GM19239 (cell line): ENCODE measurements at places on chromosomes 1 and 21.

GRCh38 chr1:65435987-65436386 is 15.5 kb downstream of the LEPR start:
- DNase-seq: no peak

DNA sequence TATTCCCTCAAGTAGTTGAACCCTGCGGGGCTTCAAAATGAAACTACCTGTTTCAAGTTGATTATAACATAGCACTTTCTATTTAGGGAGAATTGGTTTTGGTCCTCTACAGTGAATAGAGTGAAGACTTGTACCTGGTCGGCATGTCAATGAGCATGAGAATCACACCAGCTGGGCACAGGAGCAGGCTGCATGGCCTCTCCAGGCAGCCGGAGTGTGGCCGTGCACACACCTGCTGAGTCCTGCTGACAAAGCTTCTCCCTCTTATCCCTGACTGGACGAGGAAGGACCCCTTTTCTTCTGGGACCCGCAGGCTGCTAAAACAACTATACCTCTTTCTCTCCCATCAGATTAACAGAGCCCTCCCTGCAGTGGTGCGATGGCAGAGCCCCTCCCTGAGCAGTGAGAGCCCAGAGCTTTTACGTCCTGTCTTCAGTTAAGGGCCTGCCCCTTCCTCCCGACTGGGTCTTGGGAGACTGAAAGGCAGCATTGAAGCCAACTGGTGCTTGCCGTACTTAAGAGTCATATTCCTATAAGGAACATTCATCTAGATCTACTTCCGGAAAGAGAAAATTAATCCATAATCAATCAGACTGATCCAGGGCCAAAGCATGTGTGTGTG is 124.9 kb downstream of the CAPN8 start:
- DNase-seq: no peak

GRCh38 chr21:29368906-29369305 is 70.2 kb downstream of the BACH1 start:
- no peak for DNase-seq

DNA sequence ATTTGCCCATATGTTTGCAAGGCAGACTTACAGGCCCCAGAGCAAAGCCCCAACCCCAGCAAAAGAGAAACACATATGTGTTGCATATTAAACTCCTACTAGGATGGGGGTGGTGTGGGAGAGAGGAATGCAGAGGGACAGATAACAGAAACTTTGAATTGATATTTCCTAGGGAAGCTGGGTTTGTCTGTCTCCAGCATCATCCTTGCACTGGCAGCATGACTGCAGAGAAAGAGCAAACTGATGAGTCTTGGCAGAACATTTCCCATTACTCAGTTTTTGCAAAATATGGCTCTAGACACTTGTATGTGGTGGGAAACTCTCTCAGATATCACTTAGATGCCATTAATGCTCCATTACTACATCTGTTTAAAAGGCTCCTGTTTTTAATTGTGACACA is 43.8 kb upstream of the MARK1 start:
- no peak for DNase-seq

DNA sequence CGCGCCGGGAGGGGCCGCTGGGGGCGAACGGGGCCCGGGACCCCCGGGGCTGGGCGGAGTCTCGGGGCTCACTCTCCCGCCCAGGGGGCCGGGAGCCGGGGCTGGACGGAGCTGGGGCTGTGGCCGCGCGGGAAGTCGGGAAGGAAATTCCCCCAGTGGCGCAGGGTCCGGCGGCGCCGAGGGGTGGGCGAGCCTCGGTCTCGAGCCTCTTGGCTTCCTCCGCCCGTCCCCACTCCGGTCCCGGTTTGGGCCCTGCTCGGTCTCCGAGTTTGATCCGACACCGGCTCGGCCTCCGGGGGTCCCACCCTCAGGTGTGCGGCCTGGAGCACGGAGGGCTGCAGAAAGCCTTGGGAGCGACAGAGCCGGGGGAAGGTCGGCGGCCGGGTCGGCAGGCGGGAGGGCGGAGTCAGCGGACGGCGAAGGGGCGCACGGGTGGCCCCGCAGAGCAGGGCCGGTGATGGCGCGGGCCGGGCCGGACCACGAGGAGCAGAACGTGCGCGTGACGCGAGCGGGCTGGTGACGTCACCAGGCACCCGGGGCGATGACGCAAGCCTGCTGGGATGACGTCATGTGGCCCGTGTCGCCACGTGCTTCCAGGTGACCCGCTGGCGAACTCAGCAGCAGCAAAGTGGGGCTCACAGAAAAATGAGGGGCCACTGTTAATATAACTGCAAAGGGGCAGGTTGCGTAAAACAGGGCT is 610 bp upstream of the HES4 start:
- DNase-seq: peak; percentile 91

DNA sequence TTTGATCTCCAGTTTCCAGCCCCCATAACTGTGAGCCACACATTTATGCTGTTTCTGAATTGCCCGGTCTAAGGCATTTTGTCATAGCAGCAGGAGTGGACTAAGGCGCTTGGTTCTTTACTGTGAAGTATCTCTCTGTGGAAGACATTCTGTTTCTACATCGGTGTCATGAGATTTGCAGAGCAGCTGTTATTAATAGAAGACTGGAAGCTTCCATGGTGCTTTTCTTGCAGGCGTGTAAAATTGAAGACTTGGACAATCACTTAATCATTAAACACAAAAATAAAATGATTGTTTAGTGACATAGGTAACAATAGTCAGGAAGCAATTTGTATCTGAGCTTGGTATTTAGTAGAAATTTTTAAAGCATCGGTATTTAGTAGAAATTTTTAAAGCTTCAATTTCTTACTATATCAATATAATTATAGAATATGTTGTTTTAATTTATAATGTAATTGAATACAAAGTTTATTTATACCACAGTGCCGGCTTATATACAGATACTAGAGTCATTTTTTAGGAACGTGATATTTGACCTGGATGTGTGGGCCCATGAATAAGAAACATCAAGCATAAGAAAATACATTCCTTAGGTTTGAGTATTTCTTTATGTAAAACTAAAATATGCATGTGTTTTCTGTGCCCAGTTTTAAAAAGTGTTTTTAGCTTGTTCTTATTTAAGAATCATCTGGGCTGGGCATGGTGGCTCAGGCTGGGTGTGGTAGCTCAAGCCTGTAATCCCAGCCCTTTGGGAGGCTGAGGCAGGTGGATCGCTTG is 60.6 kb upstream of the COL6A1 start:
- no peak for DNase-seq

- no peak for DNase-seq
Measured at GRCh38 chr1:107229711-107230110, 88.9 kb downstream of the NTNG1 start.

- DNase-seq: no peak
Measured at GRCh38 chr21:22020221-22020620, 1022.0 kb downstream of the NCAM2 start.

DNA sequence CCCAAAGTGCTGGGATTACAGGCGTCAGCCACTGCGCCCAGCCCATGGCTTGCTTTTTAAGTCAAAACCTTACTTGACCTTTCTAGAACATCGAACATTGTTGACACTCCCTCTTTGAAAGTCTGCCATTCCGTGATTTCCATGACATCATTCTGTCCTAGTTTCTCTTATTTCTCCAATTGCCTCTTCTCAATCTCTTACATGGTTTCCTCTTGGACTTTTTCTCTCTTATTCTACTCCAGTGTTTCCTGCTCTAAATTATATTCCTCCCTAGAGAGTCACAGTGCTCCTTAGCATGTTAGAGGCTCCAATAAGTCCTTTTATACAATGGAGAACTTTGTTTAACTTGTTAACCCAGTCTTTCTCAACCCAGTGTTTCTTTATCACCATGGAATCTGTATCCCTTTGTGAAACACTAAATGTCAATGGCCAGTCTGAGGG is 25.5 kb downstream of the JAM2 start:
- DNase-seq: no peak

DNA sequence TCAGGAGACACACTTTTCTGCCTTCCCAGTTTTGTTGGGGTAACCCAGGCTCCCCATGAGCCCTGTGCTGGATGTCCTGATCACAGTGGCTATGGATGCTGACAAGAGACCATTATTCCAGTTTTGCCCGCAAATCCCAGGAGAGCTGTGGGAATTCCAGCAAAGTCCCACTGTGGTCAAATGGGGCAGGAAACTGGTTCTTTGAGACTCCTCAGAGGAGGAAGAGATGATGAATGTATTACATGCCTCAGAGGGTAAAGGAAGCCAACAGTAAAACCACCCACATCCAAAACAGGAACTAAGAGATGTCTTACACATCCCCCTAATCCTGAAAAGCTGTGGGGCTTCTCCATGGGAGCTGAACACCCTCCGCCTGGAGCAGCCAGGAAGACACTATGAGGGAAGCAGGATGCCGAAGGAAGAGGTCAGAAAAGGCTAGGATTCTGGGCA is 12.8 kb upstream of the MPZL1 start:
- DNase-seq: no peak

DNA sequence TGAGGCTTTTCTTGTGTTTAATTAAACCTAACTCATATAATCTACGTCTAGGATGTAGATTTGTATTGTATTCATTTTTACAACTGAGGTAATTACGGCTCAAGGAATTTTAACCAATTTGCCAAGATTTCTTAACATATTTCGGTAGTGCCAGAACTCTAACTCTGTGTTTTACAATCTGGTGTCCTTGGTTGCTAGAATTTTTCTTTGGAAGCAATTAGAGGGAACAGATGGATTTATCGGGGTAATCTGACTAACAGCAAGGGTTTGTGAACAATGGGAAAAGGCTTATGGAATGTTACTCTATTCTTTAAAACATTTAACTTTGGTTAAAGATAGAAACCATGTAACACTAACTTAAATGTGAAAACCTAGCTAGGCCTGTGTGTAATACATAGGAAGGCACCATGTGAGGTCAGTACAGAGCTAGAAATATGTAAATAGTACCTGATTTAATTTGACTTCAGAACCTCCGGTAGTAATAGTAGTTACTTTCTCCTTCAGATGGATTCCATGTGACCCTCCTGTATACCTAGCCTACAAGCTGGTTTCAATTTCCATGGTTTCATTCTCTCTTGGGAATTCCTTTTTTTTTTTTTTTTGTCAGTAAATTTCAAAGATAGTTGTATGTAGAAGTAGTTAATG is 1.2 kb downstream of the MTF2 start:
- peak; percentile 31 for DNase-seq

GRCh38 chr1:91804546-91805023 is 81.4 kb downstream of the TGFBR3 start:
- DNase-seq: no peak

DNA sequence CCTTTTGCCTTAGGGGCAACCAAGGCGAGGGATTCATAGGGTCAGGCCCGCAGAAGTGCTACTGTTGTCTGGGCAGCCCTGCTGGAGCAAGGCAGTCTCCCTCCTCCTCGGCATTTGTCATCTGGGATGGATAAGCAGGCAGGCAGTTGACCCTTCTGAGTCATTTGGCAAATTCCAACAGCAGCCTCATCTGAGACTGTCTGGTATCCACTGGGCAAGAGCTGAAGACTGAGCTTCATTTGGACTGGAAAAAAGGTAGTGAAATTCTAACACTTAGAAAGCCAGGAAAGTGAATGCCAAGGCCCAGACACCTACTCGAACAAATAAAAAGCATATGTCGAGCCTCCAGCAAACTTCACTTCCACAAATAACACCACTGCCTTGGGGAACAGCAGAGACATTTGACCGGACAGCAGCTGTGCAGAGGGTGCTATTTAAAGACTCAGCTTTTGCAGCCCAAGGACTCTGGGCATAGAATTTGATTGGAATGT is 4.0 kb upstream of the ZBTB40 start:
- no peak for DNase-seq
